HEK293T (cell line): ENCODE measurements at places on chromosomes 16 and 17.

GRCh38 chr17:36778448-36778847 lies 158.8 kb upstream of the LHX1 start:
- no peak for DNase-seq

- DNase-seq, result no peak
Observed at GRCh38 chr16:11615748-11616447, 29.2 kb upstream of the LITAF start.

- no peak for DNase-seq
Observed at GRCh38 chr17:75637143-75637538, 3.9 kb downstream of the SMIM5 start.

DNA sequence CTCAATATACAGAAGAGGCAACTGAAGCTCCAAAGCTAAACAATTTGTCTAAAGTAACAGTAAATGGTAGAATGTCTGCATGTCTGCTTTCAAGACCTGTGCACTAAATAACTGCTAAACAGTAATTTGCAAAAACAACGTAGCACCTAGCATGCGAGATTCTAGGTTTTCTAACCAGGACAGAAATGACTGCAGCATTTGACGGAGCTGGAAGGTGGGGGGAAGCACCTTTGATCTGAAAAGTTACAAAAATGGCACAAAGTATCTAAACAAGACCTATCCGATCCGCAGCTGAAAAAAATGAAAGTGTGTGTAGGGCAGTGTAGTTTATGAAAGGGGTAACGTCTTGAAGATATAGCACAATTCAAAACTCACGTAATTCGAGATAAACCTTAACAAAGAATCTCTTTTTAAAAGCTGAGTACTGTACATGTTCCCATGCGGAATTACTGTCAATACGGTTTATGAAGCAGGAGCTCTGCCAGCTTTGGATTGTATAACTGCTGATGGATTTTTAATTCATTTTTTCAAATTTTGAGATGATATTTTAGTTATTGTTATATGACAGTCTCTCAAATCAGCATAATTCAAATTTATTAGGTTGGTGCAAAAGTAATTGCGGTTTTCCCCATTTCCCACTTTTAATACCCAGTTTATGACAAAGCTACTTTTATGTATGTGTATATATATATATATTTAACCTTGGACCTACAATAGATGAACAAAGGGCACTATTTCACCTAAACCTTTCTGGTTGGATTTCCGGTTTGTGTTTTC lies 1.2 kb upstream of the WIPI1 start:
- no peak for DNase-seq

- no peak for DNase-seq
Observed at GRCh38 chr17:34840750-34841149, 120.5 kb downstream of the CCT6B start.

GRCh38 chr17:69744512-69745070 lies 330.1 kb downstream of the MAP2K6 start:
- no peak for DNase-seq

GRCh38 chr16:89371968-89372634 lies 118.3 kb downstream of the ANKRD11 start:
- DNase-seq, result no peak

- DNase-seq, result no peak
Observed at GRCh38 chr17:8465759-8466158, 30.1 kb downstream of the NDEL1 start.

GRCh38 chr17:41326173-41327145 lies 10.9 kb upstream of the KRTAP17-1 start:
- no peak for DNase-seq

- DNase-seq, result no peak
Observed at GRCh38 chr17:73293480-73293911, 18.3 kb downstream of the CDC42EP4 start.

- no peak for DNase-seq
Observed at GRCh38 chr16:88430185-88430523, 22.9 kb upstream of the ZFPM1 start.

GRCh38 chr17:30717291-30718098 lies 107.0 kb downstream of the CRLF3 start:
- no peak for DNase-seq
